ENCODE measurements at places on chromosomes 6 and 20.

DNA sequence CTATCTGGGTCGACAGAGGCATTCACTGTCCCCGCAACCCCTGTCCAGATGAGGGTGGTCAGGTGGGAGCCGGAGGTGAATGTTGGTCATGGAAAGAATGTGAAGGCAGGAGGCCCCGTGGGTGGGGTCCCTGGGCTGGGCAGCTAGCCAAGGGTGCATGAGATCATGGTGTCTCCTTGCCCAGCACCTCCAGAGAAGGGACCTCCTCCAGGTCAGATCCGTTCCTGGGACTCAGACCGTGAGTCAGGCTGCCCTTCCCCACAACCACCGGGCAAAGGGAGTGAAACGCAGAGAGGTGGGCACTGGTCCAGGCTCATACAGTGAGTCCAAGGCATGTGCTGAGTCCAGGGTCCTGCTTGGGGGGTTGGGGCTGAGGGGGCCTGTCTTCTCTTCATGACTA, 3.5 kb downstream of the FOXS1 start:
- DNase-seq = no peak

DNA sequence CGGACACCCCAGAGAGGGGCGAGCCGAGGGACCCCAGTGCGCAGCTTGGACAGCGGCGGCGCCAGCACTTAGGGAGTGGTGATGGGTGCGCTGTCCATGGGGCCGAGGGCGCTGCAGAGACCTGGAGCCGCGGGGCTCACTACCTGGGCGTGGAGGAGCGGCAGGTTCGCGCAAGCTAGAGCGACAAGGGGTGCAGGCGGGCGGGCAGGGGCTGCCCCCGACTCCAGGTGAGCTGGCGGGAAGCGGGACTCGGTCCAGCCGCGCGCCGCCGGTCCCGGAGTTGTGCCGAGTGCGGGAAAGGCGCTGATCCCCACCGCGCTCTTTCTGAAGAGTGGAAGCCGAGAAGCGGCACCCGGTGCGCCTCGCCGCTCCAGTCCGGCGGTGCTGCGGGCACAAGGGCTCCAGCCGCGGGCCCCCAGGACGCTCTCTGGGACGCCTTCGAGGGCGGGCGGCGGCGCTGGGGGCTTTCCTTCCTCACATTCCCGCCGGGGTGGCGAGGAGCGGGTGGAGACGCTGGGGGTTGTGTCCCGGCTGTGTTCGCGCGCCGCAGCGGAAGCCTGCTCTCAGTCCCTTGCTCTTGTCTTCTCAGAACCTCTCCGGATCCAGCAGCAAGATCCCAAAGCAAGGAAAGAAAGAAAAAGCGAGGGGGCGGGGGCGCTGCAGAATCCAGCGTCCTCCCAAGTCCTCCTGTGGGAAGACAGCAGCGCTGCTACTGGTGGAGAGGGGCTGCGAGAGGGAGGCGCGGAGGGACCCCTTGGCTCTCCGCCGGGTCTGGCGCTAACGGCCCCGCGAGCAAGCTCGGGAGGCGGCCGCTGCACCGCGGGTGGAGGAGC, at the start of gene B3GAT2:
B3GAT2 (minus strand) TSS at position 610 of the 833 bp plus-strand sequence. CDS start 631 bp downstream, outside the sequence.
- DNase-seq = no peak

DNA sequence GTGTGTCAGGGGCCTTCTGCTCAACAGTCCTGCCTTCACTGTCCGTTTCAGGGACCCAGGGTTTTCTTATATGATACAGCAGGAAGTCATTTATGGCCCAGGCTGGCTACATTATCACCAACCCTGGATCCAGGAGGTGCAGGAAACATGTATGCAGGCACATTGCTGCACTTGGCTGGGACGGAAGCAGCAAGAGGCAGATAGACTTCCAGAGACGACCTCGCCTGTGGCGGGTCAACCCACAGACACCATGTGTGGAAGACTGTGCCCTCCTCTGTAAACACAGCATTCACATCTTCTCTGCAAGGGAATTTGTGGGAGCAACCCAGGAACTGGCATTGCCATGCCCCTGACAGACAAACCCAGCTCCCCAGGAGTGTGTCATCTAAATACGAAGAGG, 43.7 kb downstream of the TBC1D7 start:
- DNase-seq = no peak

DNA sequence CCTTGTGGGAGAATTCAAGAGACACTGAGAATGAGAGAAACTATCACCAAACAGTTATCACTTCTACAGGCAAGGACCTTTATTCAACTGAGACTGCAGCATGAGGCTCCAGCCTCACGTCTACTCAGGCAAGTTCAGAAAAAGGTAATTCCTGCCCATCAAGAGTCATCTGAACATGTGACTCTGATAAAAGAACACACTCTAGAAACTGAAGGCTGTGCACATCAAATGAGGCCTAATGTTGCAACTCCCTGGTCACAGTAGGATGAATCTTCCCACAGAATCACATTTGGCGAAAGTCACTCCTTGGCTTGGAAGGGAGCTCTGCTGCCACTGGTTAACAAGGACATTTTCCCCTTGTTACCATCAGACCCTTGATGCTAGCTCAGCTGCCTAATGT, 71.2 kb upstream of the EMILIN3 start:
- DNase-seq = no peak

DNA sequence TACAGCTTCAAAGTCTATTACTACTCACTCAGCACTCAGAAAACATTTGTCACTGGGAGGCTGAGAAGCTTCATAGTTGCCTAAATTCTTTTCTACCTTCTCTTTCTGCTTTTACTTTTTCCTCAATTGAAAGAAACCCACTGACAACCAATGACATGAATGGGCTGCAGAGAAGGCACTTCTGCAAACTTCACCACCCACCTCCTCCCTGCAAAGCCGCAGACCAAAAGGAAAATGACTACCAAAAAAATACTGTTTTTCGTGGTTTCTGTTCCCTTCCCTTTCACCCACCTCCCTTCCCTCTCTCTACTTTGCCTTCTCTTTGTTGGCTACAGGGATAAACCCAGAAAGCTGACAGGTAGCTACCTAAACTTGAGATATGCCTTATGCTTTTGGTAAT, 3.2 kb downstream of the GNAS-AS1 start:
- no peak for DNase-seq

- DNase-seq = no peak
Observed at GRCh38 chr6:111603685-111604084, 2.0 kb downstream of the TRAF3IP2 start.

DNA sequence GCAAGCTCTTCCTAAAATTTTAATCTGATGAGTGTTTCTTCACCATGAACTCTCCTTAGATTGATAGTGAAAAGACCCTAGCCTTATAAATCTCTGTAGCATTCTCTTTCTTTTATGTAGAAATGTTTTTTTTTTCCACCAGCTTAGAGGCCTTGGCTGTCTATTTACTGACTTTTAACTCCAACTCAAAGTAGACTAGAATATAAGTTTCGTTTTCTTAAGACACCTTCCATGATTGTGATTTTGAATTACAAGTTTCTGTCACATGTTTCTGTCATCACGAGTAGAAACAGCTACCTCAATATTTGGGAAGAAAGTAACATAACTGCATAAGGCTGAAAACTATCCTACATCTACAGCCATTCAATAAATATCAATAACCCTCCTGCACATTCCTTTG, 17.8 kb downstream of the ADGRF4 start:
- DNase-seq = no peak

DNA sequence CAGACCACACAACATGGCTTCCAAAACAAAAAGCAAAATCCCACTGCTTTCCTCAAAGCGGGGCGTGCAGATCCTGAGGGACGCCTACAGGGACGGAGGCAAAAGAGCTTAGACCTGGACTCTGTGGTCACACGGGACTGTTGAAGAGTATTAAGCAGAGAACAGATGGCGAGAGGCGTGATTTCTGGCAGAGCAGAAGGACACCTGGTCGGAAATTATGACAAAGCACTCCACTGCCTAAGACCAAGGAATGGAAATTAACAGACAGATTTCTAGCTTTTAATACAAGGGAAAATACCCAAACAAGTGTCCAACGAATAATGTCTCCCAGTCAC, 15.4 kb downstream of the CST7 start:
- DNase-seq = no peak

DNA sequence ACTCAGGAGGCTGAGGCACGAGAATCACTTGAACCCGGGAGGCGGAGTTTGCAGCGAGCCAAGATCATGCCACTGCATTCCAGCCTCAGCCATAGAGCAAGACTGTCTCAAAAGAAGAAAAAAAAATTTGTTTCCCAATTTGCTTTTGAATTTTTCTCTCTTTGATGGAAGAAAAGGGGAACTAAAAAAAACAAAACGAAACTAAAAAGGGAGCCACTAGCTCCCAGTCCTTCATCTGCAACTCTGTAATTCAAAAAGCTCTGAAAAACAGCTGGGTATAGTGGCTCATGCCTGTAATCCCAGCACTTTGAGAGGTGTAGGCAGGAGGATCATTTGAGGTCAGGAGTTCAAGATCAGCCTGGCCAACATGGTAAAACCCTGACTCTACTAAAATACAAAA, 9.5 kb downstream of the OVOL2 start:
- no peak for DNase-seq

DNA sequence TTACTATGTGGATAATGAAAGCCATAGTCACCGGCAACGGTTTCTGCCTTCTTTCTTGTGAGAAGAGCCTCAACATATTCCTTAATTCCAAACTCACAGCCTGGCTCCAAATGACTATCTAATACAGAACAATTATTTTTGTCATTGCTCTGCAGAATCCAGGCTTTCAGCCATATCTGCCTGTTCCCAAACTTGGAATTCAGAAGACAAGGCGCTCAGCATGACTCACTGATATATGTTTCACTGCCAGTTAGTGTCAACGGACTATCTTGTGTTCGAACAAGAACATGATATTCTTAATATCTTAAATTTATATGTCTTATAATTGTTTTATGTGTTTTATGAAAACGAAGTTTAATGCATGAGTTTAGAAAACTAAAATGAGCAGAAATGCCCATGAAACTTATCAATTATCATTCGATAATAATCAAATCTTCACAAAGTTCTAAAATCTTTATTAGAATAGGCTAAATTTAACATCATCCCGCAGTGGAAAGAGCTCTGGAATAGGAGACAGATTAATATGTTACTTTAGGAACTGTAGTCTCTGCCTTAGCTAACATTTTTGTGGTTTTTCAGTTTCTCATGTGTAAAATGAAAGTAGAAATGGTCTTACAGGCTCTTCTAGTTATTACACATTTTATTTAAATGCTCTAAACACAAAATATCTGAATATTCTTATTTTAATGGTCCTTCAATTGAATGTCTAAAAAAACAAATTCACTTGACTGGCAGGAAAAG, 669.3 kb upstream of the GJE1 start:
- no peak for DNase-seq

DNA sequence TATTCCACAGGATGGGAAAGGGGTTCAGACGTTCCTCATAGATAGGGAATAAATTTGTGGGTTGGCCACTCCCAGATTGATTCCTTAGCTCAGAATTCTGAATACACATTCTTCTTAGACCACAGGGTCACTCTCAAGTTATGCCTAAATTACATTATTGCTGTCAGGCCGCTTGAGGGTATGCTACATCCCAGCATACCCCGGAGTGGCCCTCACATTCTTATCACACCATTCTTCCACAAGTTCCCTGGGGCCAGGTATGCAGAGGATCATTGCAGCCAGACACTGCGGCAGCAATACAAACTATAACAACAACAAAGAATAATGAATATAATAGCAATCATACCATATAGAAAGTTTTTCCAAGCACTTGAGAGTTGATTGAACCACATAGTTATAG, 237.9 kb upstream of the SOX4 start:
- DNase-seq = no peak

- DNase-seq = no peak
Observed at GRCh38 chr6:129203190-129203900, 320.4 kb downstream of the LAMA2 start.

- no peak for DNase-seq
Observed at GRCh38 chr20:63240004-63240403, 4.3 kb downstream of the BIRC7 start.

DNA sequence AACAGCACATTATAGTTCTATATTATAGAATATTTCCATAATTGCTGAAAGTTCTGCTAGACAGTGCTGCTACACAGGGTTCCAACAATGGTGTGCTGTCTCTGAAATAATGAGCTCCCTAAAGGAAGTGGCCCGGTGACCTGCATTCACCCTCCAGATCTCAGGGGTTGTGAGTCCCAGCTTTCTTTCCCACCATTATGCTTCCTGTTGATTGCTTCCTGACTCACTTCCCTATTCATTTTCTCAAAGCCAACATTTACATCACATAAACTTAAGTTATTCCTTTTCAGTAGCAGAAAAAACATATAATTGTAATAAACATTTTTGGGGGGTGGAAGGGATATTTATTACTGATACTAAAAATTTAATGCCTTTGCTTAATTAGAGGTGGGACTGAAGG, 12.9 kb upstream of the CCN6 start:
- DNase-seq = no peak

DNA sequence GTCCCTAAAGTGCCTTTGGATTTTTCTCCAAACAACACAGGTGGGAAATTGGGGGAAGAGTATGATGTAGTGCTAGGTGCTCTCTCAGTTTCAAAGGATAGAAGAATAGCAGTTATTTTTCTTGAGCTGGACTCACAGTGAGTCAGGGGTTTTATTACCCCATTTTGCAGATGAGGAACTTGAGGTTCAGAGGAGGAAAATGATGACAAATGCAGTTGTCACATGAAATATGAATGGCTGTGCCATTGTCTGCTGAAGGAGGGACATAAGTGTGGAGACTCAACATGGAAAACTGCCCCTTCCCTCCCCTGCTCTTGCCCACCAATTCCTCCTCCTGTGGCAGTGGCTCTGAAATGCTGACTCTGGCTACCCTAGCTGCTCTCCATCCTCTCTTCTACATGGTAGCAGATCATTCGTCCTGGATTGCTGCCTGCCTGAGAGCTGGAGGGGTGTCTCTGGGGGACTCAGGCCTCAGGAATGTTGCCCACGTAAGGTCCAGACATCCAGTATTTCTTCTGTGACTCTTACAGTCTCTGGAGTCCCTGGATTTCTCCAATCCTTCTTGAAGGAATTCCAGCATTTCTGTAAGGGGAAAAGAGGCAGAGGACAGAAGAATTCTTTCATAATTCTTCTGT, 37.6 kb upstream of the EPB41L1 start:
- DNase-seq = no peak

DNA sequence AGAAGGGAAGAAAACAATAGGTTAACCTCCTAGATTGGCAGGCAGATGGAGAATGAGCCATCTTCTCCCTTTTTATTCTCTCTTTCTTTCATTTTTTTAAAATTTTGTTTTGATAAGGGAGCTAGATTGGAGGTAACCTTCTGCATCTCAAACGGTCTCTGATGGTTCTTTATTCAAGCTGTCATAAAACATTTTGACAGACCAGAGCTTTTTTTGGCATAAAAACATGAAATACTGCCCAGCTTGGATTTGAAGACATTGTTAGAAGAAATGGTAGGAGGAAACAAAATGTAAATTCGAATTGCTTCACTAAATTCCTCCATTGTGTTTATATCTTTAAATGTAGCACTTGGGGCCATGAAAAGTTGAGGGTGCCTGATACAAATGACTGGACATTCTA, 158.5 kb downstream of the EPHA7 start:
- DNase-seq = no peak
